ENCODE measurements at places on chromosomes 11 and 22. TPM values are rescaled to one million over a fixed set of nuclear protein-coding genes. Genes with fewer than 3 reads are reported as not detected.

Gene CATSPER1
- not detected for total RNA-seq

Gene SPON1
- total RNA-seq = 4.3 TPM

Gene OR56B4
- not detected for total RNA-seq

Gene GDPD4
- not detected for total RNA-seq

Gene OR5AR1
- not detected for total RNA-seq

Gene LRRC55
- 1.1 TPM for total RNA-seq

Gene DEPDC7
- total RNA-seq = 7.6 TPM

GRCh38 chr11:9754010-9754471 is 90.2 kb downstream of the SWAP70 start:
- no peak overlapping the region for H3K27ac ChIP-seq
- peaks cover 12% of the 10 kb centered on the region for H3K4me1 ChIP-seq
- H3K36me3 ChIP-seq = peaks cover 17% of the 10 kb centered on the region
- no peaks in the 10 kb centered on the region for H3K27me3 ChIP-seq

DNA sequence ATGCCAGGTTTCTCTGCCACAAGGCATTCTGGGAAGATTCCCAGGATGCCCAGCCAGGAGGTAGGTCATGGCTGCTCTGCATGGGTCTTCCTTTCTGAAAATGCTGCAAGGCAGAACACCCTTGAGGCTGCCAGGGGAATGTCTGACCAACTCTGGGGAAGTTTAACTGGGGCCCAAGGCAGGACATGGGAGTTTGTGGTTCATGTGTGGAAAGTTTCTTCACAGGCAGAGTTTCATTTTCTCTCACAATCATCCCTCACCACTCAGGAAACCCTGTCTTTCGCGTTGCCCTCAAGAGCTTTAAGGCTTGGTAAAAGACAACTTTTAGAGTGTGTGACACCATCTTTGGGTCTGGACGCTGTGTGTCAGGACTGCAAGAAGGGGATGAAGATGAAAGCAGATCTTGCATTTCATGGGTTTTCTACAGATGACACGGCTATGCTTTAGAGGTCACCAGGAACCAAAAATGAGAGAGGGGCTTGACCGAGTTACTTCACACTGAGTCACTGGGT is 133.5 kb downstream of the CD44 start:
- H3K27me3 ChIP-seq = no peaks in the 10 kb centered on the region
- no peaks in the 10 kb centered on the region for H3K4me1 ChIP-seq
- no peak overlapping the region for H3K27ac ChIP-seq
- DNase-seq = no peak
- H3K4me3 ChIP-seq = no peak overlapping the region
- no peaks in the 10 kb centered on the region for H3K36me3 ChIP-seq

- no peak for DNase-seq
- H3K4me3 ChIP-seq = peak overlapping the region; percentile 44
- no peaks in the 10 kb centered on the region for H3K27me3 ChIP-seq
- no peak overlapping the region for H3K27ac ChIP-seq
These were observed 1.4 kb downstream of the POGLUT3 start for GRCh38 chr11:108496643-108497256.

DNA sequence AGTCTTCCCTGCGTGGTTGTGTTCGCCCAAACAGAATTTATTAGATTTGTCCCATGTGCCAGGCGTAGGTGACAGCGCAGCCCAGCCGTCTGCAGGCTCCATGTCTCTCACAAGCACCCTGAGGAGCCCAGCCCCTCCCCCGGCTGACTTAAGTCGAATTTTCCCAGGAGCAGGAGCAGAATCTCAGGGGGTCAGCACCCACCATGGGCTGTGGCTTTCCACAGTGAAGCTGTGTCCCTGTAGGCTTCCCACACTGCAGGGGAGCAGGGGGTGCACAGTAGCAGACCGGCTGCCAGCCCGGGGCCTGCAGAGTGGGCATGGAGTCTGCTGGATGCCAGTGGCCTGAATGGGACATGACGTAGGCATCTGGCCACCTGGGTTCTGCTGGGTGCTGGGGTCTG is 16.0 kb downstream of the PARVG start:
- H3K36me3 ChIP-seq = no peaks in the 10 kb centered on the region
- no peak overlapping the region for H3K4me3 ChIP-seq
- DNase-seq = no peak
- H3K27me3 ChIP-seq = no peaks in the 10 kb centered on the region
- no peak overlapping the region for H3K27ac ChIP-seq

GRCh38 chr11:82007521-82007920 is 726.1 kb downstream of the FAM181B start:
- no peak overlapping the region for H3K27ac ChIP-seq
- no peaks in the 10 kb centered on the region for H3K27me3 ChIP-seq
- DNase-seq = no peak
- no peak overlapping the region for H3K4me3 ChIP-seq
- no peaks in the 10 kb centered on the region for H3K36me3 ChIP-seq

DNA sequence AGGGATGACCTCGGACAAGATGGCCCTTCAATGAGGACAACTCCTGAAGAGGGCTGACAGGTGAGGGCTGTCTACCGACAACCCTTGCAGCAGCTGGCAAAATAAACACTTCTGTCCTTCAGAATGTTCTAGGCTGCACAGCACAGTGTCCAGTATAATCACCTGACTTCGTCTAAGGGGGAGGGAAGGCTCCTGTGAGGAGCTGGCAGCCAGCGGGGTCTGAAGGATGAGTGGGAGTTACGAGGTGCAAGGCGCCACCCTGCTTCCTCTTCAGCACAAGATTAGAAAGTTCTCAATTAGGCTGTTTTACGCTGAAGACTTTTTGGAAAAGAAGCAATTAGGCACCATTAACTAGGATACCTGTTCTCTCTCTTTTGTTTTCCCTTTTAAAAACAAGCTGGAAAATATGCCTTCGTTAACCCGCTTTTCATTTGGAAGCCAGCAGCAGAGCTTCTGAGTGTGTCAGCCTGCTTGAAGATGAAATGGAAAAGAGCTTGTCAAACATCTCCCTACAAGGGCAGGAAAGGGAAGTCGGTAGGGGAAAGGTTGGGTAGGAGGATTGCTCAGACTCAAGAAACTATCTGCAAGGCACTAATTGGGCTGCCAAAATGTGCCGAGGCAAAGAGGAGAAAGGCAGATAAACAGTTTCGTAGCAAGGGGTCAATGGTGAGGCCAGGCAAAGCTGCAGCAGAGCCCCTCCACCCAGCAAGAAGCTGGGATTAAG is 592.2 kb upstream of the CADM1 start:
- no peaks in the 10 kb centered on the region for H3K4me1 ChIP-seq
- H3K27me3 ChIP-seq = peaks cover 4% of the 10 kb centered on the region
- no peak overlapping the region for H3K27ac ChIP-seq
- DNase-seq = no peak

- H3K4me1 ChIP-seq = 0 out of 2 replicates have a peak, but pooled peaks cover 4% of the 10 kb centered on the region
- no peaks in the 10 kb centered on the region for H3K36me3 ChIP-seq
- peak overlapping the region; percentile 84 for H3K4me3 ChIP-seq
- no peak for DNase-seq
- no peak overlapping the region for H3K27ac ChIP-seq
These were observed 1.1 kb downstream of the OSBP start for GRCh38 chr11:59614277-59615119.

DNA sequence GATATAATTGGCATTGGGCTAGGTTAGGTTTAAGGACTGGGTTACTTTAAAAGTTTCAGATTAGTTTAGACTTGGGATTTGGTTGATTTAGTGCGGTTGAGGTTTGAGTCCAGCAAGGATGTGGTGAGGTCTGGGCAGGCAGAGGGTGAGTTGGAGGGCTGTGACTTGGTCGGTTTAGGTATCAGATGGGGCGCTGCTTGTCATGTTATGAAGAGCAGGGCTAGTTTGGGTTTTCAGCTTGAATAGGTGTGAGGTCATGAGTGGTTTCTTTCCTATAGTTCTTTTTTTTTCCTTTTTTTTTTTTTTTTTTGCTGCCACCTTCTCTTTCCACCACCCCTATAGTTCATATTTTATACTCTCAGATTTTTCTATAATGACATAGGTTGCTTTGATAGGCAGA is 4.8 kb downstream of the CLCF1 start:
- H3K4me1 ChIP-seq = peaks cover 26% of the 10 kb centered on the region
- peaks cover 33% of the 10 kb centered on the region for H3K27me3 ChIP-seq
- no peak overlapping the region for H3K27ac ChIP-seq
- H3K4me3 ChIP-seq = no peak overlapping the region
- DNase-seq = no peak

DNA sequence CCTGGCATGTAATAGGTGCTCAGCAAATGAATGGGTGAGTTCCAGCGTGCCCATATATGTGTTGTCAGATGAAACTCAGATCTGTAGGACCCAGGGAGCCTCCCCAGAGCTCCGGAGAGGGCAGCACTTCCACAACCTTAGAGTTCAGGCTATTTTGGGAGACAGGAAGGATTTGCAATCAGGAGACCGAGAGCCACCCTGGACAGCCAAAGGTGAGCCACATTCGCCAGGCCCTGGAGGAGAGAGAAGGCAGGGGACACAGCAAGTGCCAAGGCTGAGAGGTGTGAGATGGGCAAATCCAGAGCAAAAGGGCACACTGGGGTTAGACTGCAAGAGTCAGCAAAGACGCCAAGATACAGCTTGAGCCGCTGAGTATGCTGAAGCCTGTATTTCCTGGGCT is 66.4 kb downstream of the CD82 start:
- peaks cover 8% of the 10 kb centered on the region for H3K4me1 ChIP-seq
- no peaks in the 10 kb centered on the region for H3K36me3 ChIP-seq
- no peak overlapping the region for H3K4me3 ChIP-seq
- no peak overlapping the region for H3K27ac ChIP-seq
- H3K27me3 ChIP-seq = 0 out of 2 replicates have a peak, but pooled peaks cover 2% of the 10 kb centered on the region

- H3K27me3 ChIP-seq = no peaks in the 10 kb centered on the region
- peaks cover 8% of the 10 kb centered on the region for H3K4me1 ChIP-seq
- no peak for DNase-seq
- no peak overlapping the region for H3K4me3 ChIP-seq
- H3K36me3 ChIP-seq = no peaks in the 10 kb centered on the region
These were observed 58.5 kb upstream of the SESN3 start for GRCh38 chr11:95289378-95290101.

DNA sequence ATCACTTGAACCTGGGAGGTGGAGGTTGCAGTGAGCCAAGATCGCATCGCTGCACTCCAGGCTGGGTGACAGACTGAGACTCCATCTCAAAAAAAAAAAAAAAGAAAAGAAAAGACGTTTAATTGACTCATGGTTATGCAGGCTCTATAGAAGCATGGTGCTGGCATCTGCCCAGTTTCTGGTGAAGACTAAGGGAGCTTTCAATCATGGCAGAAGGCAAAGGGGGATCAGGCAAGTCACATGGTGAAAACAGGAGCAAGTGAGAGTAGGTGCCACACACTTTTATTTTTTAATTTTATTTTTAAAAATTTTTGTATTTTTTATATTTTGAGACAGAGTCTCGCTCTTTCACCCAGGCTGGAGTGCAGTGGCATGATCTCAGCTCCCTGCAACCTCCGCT is 8.4 kb upstream of the PATZ1 start:
- peaks cover 2% of the 10 kb centered on the region for H3K4me1 ChIP-seq
- no peaks in the 10 kb centered on the region for H3K27me3 ChIP-seq
- H3K36me3 ChIP-seq = no peaks in the 10 kb centered on the region
- H3K4me3 ChIP-seq = no peak overlapping the region
- no peak overlapping the region for H3K27ac ChIP-seq

GRCh38 chr22:36461665-36462649 is 19.5 kb downstream of the TXN2 start:
- no peak overlapping the region for H3K4me3 ChIP-seq
- peaks cover 17% of the 10 kb centered on the region for H3K4me1 ChIP-seq
- no peaks in the 10 kb centered on the region for H3K36me3 ChIP-seq
- H3K27me3 ChIP-seq = no peaks in the 10 kb centered on the region
- DNase-seq = peak; percentile 64

- no peak for DNase-seq
- no peak overlapping the region for H3K4me3 ChIP-seq
- H3K27ac ChIP-seq = no peak overlapping the region
- no peaks in the 10 kb centered on the region for H3K36me3 ChIP-seq
- no peaks in the 10 kb centered on the region for H3K4me1 ChIP-seq
These were observed 344.1 kb downstream of the SOX6 start for GRCh38 chr11:16012125-16012751.

DNA sequence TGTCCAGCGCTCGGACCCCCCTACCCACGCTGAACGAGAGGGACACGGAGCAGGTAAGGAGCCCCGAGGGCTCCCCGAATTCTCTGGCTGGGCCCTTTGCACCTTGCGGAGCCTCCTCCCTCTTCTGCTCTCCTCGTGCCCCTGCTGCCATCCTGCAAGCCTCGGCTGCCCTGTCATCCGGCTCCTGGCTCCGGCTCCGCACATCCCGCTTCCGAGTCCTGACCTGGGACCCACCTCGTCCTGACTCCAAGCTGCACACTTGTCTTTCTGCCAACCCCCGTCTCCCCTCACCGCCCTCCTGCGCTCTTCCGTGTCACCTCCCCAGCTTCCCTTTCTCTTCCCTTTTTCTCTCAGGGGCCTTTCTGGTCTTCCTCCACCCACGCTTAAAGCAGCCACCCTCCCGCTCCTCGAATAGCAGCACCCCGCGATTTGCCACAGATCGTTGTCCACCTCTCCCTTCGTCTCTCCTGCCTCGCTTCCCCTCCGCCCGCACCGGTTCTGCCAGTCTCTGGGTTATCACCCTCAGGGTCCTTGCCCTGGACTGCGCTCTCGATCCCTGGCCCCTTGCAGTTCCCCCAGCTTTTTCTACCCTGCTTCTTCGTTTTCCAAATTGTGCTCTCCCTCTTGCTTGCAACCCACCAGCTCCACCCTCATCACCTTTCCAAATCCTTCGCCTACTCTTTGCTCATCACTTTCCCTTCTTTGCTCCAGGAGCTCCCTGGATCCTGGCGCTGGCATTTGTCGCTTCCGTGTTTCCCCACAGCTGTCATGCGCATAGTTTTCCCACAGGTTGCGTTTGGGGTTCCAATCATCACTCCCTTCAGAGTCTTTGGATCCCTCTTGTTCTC is 822 bp downstream of the MARK2 start:
- peak overlapping the region; percentile 97 for H3K4me3 ChIP-seq
- H3K36me3 ChIP-seq = no peaks in the 10 kb centered on the region
- H3K4me1 ChIP-seq = peaks cover 31% of the 10 kb centered on the region
- no peak for DNase-seq
- H3K27ac ChIP-seq = peak overlapping the region; percentile 43
